ENCODE measurements at places on chromosomes 11 and 22.

GRCh38 chr11:117822074-117823033 is 2.2 kb downstream of the FXYD2 start:
- peak; percentile 63 for DNase-seq

DNA sequence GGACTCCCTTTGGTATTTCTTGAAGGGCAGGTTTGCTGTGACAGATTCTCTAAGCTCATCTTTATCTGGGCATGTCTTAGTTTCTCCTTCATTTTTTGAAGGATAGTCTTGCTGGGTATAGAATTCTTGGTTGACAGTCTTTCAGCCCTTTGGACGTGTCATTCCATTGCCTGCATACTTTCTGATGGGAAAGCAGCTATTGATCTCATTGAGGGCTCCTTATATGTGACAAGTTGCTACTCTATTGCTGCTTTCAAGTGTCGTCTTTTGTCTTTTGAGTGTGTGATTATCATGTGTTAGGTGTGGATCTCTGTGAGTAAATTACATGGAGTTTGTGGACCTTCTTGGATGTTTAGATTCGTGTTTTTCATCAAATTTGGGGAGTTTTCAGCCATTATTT is 21.9 kb downstream of the IGHMBP2 start:
- DNase-seq = no peak

- DNase-seq = no peak
Measured at GRCh38 chr11:64040684-64041322, 5.1 kb downstream of the FLRT1 start.

DNA sequence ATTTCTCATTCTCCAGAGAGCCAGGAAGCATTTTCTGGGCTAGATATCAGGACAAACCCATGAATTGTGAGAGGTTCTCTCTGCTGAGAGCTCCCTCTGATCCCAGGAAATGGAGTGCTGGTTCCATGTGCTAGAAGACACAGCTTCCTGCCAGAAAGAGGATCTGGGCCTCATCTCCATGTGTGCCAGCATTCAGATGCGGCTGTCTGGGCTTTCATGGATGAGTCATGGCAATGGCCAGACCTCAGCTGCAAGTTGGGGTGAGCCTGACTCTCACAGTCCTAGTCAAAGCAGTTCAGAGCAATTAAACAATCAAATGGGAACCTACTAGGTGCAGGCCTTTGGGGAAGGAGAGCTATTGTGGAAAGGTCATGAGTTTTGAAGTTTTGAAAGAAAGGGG is 82.3 kb upstream of the EED start:
- DNase-seq = no peak

DNA sequence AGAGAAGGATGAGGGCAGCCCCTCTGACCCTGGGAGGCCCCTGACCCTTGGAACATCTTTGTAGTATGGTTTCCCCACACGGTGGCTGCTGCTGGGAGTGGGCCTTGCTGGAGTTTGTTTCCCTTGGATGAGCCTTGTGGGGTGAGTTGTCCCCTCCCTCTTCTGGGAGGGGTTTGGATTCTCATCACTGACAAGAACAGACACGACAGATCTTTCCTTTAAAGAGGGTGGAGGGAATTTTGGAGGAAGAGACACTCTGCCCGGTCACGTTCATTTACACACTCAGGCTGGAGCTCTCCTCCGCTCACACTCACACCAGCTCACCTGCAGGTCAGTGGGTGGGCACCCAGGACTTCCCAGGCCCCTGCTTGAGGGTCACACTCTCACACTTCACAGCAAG is 31.7 kb downstream of the POU2F3 start:
- DNase-seq = no peak

DNA sequence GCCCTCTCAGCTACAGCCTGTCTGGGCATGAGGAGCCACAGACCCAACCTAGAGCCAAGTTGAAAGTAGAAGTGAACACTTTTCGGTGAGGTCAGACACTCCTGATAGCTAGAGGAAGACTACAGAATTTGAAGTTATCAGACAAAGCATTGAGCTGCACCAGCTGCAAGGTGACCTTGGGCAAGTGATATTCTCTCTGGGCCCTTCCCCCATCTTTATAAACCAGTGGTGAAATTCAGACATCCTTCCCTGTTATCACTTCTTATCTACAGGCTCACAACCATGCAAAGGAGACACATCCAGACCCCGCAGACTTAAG is 8.0 kb upstream of the PMM1 start:
- DNase-seq = no peak

GRCh38 chr11:1000357-1001278 is 35.9 kb downstream of the MUC6 start:
- no peak for DNase-seq

DNA sequence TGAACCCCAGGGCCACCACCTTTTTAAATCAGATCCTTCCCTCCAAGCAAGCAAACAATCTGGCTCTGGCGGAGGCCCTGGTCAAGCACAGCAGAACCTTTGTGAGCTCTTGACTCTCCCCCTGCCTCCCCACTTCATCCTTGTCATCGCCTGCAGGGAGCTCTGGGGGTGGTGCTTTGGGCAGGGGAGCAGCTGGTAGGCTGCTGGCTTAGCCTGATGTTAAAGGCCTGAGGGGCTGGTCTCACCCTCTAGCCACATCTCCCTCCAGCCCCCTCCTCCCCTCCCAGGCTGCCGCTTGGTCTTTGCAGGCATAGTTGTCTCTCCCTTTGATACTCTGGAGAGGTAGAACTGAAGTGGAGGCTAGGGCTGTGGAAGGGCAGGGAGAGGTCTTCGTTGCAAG is 50.9 kb downstream of the THAP12 start:
- DNase-seq = no peak
